ENCODE measurements at places on chromosomes 4 and X. TPM values are rescaled to one million over a fixed set of nuclear protein-coding genes. Genes with fewer than 3 reads are reported as not detected.

ARSJ gene
- total RNA-seq: 4.7 TPM

MTMR8 gene
- 5.8 TPM for total RNA-seq

FREM3 gene
- total RNA-seq: not detected

ARR3 gene
- total RNA-seq: not detected

TMEM47 gene
- 2.9 TPM for total RNA-seq

XK gene
- total RNA-seq: 27.8 TPM

RIPPLY1 gene
- not detected for total RNA-seq

SOD3 gene
- 22.3 TPM for total RNA-seq

DOCK11 gene
- total RNA-seq: 8.7 TPM

MAGEA6 gene
- total RNA-seq: not detected

JCHAIN gene
- 392 TPM for total RNA-seq

GAGE12F gene
- 0.99 TPM for total RNA-seq

ZNF732 gene
- total RNA-seq: 1.4 TPM

GRCh38 chr4:37757761-37758160 is 68.7 kb upstream of the PGM2 start:
- no peak for DNase-seq

GRCh38 chr4:125507141-125507540 is 192.4 kb downstream of the FAT4 start:
- no peak for DNase-seq

GRCh38 chrX:130170752-130171445 is 863 bp upstream of the RAB33A start:
- peak; percentile 35 for DNase-seq

- no peak for DNase-seq
Measured at GRCh38 chrX:107970073-107970472, 12.1 kb downstream of the TEX13B start.

GRCh38 chr4:175411251-175411650 is 400.8 kb downstream of the GPM6A start:
- no peak for DNase-seq

DNA sequence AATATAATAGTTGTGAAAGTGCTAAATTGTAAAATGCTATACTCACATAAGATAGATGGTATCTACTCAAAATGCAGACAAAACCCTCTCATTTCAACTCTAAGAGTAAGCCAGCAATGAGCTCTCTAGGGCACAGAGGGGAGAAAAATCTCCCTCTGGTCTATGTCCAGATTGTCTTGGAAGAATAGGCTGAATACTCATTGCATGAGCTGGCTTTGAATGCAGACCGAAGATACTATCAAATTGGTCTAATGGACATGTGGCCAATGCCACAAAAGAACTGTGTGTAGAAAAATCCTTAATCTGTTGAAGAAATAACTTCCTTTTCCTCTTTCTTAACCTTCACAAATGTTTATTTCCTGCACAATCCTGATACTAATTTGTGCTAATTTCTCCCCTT is 3.5 kb downstream of the ZXDA start:
- DNase-seq: no peak

- DNase-seq: no peak
Measured at GRCh38 chr4:151664289-151664688, 96.5 kb downstream of the GATB start.

GRCh38 chr4:151248519-151248918 is 28.4 kb upstream of the PRSS48 start:
- DNase-seq: no peak

DNA sequence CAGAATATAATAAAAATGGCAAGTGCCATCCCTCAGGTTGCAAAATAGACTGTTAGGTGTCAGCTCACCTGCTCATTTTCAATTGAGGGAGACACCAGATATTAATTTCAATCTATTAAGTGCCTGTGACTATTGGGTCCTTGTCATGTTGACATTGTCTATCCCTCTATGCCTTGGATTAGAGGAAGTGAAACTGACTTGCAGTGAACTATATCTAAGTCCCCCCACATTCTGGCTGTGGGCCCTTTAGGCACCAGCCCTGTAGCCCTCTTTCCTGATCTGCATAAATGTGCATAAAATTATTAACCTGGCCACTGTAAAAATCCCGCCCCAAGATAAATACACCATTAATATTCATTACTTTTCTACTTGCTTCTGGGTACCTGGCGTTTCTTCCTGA is 293.0 kb upstream of the CLNK start:
- DNase-seq: no peak

- no peak for DNase-seq
Measured at GRCh38 chrX:154719132-154719675, 31.7 kb downstream of the GAB3 start.

- no peak for DNase-seq
Measured at GRCh38 chrX:926070-926469, 286.4 kb downstream of the CRLF2 start.

- DNase-seq: no peak
Measured at GRCh38 chrX:34072906-34073305, 59.2 kb downstream of the FAM47A start.

DNA sequence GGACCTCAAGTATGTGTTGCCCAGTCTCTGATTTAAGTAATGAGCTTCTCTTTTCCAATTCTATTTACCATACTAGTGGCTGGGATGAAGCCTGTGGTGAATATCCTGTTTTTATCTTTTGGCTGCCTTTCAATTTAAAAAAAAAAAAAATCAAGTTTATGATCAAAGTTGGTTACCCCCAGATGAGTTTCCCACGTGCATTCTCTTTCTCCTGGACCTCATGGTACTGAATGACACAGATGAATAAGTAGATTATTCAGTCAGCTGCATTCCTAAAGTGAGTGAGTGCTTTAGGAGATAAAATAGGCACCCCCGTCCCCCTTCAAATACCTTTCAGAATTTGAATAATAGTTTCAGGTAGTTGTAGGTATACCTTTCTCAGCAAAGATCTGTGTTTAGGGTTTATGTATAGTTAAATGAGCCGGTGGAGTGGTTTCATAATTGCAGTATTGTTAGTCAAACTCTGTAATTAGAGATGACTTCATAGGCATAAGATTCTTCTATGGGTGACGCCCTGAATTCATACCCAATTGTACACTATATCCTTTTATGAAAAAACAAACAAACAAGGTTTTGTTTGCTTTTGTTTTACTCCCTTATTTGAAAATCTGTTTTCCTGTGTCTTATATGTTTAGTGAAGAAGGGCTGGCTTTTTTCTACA is 41.9 kb downstream of the PLS3 start:
- no peak for DNase-seq

DNA sequence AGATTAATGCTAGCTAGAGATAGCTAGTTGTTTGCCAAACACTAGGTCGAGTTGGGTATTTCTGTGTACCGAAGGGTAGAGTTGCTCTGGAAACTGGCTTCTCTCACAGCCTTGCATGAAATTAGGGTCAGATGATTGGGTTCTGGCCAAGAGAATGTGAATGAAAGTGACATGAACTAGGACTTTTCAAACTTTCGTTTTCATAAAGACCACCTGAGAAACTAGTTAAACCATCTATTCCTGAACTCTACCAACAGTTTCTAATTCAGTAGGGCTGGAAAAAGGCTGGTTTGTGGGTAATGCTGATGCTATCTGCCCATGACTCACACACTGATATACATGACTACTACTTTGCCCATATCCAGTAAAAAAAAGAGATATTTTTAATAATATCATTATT is 157.6 kb downstream of the GASK1B start:
- no peak for DNase-seq

GRCh38 chr4:134862116-134862515 is 660.5 kb upstream of the PABPC4L start:
- no peak for DNase-seq

DNA sequence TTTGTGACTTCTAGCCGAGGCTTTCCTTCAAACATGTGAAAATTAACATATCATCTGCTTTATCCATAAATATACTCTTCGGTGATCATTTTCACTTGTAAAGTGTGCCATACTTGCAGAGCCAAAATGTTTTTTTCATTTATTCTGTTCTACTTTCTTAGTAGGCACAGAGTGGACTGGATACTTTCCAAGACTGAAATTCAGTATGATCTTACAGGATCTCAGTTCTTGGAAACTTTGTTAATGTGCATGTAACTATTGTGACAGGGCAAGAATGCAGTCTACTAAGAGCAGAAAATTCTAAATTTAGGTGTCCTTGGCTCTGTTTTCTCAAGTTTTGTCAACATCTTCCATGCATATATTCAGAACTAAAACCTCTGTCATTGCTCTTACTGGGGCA is 284.9 kb downstream of the TEX13A start:
- no peak for DNase-seq

- no peak for DNase-seq
Measured at GRCh38 chr4:91840359-91840758, 463.4 kb upstream of the GRID2 start.

DNA sequence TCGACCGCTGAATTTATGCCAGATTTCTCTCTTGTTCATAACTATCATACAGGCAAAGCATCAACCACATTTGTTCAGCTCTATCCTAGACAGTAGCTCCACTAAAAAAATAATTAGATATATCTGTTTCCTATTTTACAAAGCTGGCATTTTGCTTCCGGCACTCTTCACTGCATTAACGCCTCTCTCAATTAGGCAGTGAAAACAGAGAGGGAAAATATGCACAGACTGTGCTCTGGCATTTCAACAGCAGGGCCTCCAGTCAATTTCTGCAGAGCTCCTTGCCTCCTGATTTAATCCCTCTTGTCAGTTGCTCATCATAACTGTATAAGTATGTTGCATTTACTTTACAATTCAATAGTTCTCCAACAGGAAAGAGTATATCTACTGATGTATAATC is 666.9 kb upstream of the INTU start:
- no peak for DNase-seq

GRCh38 chr4:71241501-71242288 is 97.1 kb upstream of the SLC4A4 start:
- no peak for DNase-seq

- no peak for DNase-seq
Measured at GRCh38 chr4:74499986-74500781, 55.2 kb downstream of the AREG start.

DNA sequence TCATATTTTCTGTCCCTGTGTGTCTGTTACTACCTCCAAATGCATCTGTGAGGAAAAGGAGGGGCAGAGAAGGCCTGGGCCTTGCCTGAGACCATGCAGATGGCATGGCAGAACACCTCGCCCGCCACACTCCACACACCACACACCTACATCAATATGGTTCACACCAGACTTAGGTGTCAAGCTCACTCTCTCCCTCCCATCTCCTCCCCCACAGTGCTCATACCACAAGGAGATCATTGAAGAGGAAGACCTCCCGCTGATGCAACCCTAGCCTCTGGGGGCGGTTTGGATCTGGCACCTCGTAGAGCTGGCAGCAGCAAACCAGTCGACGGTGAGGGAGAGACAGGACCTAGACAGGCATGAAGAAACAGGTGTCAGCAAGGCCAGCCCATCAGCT is 16.6 kb upstream of the KDM5C start:
- no peak for DNase-seq

Measured in colonic mucosa (tissue), 4 donors.